Osteocyte (in vitro differentiated cells): ENCODE measurements at places on chromosomes 1 and 21. TPM values are rescaled to one million over a fixed set of nuclear protein-coding genes. Genes with fewer than 3 reads are reported as not detected.

DNA sequence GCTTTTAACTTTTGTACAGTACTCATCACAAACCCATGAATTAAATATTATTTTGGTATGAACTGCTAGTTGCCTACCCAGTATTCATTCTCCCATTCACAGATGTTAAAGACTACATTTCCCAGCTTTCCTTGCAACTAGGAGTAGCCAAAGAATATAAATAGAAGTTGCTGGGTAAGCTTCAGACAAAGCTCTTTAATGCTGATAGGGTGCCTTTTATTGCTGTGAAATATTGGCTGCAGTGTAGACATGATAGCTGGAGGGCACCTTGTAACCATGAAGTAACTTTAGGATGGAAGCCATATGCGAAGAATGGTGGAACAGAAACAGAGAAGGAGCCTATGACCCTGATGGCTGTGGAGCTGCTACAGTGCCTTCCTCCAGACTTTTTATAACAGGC, 16.7 kb downstream of the JUN start:
- H3K27me3 ChIP-seq = no peaks in the 10 kb centered on the region
- no peak overlapping the region for H3K27ac ChIP-seq
- no peak for DNase-seq
- H3K4me1 ChIP-seq = peaks cover 62% of the 10 kb centered on the region
- H3K4me3 ChIP-seq = no peak overlapping the region

GRCh38 chr21:36491209-36491910, 11.4 kb upstream of the CLDN14 start:
- no peak for DNase-seq
- H3K4me1 ChIP-seq = peaks cover 2% of the 10 kb centered on the region
- H3K36me3 ChIP-seq = no peaks in the 10 kb centered on the region
- no peak overlapping the region for H3K4me3 ChIP-seq
- H3K27ac ChIP-seq = no peak overlapping the region

DNA sequence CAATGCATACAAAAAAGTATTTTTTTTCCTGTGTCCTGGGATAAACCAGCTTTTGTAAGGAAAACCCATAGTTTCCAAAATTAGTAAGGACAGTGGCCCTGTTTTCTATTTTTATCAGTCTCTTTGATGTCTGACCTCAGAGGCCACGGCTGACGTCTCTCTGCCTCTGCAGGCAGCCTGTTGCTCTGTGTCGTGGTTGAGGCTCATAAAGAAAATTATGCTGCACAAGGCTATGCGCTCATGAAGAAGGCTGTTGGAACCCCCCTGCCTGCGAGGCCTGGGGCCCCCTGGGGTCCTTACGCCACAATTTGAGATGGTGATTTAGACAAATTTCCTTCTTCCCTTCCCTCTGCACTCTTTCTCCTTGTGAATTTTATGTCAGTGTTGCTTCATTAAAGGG, 48.9 kb downstream of the AGPAT3 start:
- peaks cover 12% of the 10 kb centered on the region for H3K36me3 ChIP-seq
- no peak overlapping the region for H3K27ac ChIP-seq
- no peak for DNase-seq
- H3K27me3 ChIP-seq = no peaks in the 10 kb centered on the region
- no peak overlapping the region for H3K4me3 ChIP-seq

DNA sequence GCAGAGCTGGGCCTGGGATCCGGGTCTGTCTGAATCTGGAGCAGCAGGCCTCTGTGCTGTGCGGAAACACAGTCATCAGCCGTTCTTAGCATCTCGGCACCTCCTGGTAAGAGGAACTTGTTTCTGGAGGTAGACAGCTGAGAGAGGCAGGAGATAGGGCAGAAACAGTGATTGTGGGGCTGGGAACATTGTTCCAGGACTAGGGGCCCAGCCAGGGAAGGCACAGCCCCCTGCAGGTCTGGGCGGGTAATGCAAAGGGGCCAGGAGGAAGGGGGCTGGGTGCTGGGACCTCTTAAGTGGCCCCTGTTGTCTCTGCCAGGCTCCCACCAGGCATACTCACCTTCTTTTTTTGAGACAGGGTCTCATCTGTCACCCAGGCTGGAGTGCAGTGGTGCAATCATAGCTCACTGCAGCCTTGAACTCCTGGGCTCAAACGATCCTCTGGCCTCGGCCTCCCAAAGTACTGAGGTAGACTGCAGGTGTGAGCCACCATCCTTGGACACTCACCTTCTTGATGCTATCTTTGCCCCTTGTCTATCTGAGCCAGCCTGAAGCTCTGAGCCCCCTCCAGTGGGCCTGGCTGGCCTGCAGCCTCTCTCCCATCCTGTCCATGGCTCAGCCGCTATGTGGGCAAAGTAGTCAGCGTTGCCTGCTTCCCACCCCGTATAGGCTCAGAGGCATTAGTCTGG, 134.3 kb upstream of the ZBTB40 start:
- no peak overlapping the region for H3K27ac ChIP-seq
- H3K36me3 ChIP-seq = no peaks in the 10 kb centered on the region
- DNase-seq = peak; percentile 49
- no peak overlapping the region for H3K4me3 ChIP-seq
- H3K27me3 ChIP-seq = peaks cover 17% of the 10 kb centered on the region

DNA sequence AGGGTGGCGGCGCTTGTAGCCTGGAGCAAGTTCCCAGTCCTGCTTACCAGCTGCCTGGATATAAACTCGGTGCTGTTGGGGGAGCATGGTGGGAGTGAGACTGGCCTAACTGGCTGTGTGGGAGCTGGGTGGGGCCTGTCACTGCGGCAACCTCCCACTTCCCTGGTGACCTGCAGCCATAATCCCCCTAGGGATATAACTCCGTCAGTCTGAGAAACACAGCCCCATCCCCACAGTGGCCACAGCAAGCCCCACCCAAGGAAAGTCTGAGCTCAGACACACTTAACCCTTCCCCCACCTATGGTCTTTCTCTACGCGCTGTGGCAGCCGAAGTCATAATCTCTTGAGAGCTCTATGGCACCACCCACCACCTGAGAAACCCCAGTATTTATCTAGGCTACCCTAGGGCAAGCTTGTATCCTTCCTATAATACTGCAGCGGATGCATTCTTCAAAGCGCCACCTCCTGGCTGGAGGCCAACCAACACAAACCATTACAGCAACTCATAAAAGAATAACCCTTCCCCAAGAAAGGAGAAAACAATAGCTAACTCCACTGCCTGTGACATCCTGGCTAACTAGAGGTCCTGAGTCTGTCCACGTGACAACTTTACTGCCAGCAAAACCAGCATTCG, 57.4 kb downstream of the ZNF648 start:
- H3K4me3 ChIP-seq = no peak overlapping the region
- H3K36me3 ChIP-seq = no peaks in the 10 kb centered on the region
- H3K27ac ChIP-seq = no peak overlapping the region

- no peak overlapping the region for H3K4me3 ChIP-seq
- no peak for DNase-seq
- no peaks in the 10 kb centered on the region for H3K4me1 ChIP-seq
- H3K27me3 ChIP-seq = no peaks in the 10 kb centered on the region
- H3K36me3 ChIP-seq = no peaks in the 10 kb centered on the region
Measured at GRCh38 chr21:40466893-40467483, 380.0 kb downstream of the DSCAM start.

- peaks cover 53% of the 10 kb centered on the region for H3K27me3 ChIP-seq
- DNase-seq = no peak
- peaks cover 7% of the 10 kb centered on the region for H3K36me3 ChIP-seq
Measured at GRCh38 chr21:42223826-42224575, 5.1 kb downstream of the ABCG1 start.

- peaks cover 31% of the 10 kb centered on the region for H3K36me3 ChIP-seq
- peaks cover 59% of the 10 kb centered on the region for H3K4me1 ChIP-seq
- H3K27me3 ChIP-seq = no peaks in the 10 kb centered on the region
- H3K27ac ChIP-seq = peak overlapping the region; percentile 1
Measured at GRCh38 chr21:34126269-34126668, 52.9 kb downstream of the MRPS6 start.

DNA sequence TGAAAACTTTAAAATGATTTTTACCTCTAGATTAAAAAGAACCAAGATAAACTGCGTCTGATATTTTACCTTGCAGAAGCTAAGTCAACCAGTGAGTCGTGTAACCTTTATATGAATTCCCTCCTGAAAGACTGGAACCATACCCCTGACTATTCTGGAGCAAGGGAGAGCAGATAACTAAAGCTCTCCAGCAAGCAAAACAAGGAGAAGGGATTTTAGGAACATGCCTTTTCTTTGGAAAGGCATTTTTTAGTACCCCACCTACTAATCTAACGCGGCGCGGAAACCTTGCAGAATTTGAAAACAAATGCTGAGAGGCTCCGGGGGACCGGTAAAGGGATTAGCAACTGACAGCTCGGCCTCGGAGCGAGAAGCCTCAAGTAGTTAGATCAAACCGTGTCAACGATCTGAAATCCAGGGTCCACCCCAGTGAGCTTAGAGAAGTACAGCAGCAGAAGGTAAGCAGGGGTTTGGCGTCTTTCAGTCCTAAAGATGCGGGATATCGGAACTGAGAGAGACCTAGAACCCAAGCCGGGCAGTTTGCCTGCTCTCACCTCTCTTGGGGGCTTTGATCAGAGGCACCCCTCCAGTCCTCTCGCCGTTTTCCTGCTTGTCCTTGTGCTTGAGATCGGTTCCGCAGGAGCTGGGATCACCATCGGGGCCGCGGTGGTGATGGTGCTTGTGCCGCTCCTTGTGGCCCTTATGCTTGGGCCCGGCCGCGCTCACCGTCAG, 954 bp downstream of the RSBN1 start:
- DNase-seq = no peak
- peaks cover 2% of the 10 kb centered on the region for H3K36me3 ChIP-seq
- no peaks in the 10 kb centered on the region for H3K27me3 ChIP-seq
- H3K4me3 ChIP-seq = peak overlapping the region; percentile 93

GRCh38 chr1:1917304-1917976, 1.6 kb downstream of the TMEM52 start:
- no peaks in the 10 kb centered on the region for H3K4me1 ChIP-seq
- no peak overlapping the region for H3K4me3 ChIP-seq
- no peaks in the 10 kb centered on the region for H3K36me3 ChIP-seq
- no peak overlapping the region for H3K27ac ChIP-seq
- DNase-seq = no peak

DNA sequence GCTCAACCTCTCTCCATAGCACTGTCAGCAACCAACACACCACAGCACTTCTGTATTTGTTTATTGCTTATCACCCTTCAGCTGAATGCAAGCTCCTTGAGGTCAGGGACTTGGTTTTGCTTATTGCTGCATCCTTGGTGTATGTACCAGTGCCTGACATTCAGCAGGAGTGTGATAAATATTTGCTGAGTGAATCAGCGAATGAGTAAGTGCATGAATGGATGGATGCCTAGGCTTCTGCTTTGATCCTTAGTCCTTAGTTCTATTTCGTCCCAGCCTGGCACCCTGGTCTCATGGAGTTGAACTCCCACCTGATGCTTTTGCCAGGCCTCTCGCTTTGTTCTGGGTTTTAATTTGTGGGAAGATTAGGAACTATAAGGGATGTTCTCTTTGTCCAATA, 88.2 kb downstream of the ZSCAN20 start:
- H3K27ac ChIP-seq = no peak overlapping the region
- no peak overlapping the region for H3K4me3 ChIP-seq

- no peaks in the 10 kb centered on the region for H3K4me1 ChIP-seq
- H3K36me3 ChIP-seq = no peaks in the 10 kb centered on the region
- no peaks in the 10 kb centered on the region for H3K27me3 ChIP-seq
- DNase-seq = no peak
- no peak overlapping the region for H3K27ac ChIP-seq
Measured at GRCh38 chr1:55781944-55782482, 566.8 kb upstream of the USP24 start.

GRCh38 chr1:25699500-25700143, 83.0 kb downstream of the MAN1C1 start:
- no peaks in the 10 kb centered on the region for H3K27me3 ChIP-seq
- H3K4me1 ChIP-seq = peaks cover 68% of the 10 kb centered on the region
- DNase-seq = no peak
- H3K36me3 ChIP-seq = peaks cover 5% of the 10 kb centered on the region
- peak overlapping the region; percentile 69 for H3K27ac ChIP-seq
- H3K4me3 ChIP-seq = no peak overlapping the region

DNA sequence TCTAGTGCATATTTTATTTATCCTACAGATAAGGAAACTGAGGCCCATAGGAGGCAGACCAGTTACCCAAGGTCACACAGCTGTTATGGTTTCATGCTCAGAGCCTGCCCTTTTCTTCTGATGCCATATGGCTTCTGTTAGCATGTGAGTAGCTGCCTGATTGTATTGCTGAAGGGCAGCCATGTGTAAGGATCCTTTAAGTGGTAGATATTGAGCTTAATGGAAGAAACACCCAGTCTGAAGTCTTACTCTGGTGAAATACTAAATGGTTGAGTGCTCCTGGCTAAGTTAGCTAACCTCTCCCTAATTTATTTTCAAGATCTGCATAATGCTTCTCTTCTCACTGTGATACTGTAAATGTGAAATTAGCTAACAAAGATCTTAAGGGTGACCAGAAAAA, 30.9 kb downstream of the ADAMTS5 start:
- no peak for DNase-seq
- peaks cover 70% of the 10 kb centered on the region for H3K36me3 ChIP-seq
- H3K4me1 ChIP-seq = peaks cover 55% of the 10 kb centered on the region
- peak overlapping the region; percentile 32 for H3K27ac ChIP-seq

DNA sequence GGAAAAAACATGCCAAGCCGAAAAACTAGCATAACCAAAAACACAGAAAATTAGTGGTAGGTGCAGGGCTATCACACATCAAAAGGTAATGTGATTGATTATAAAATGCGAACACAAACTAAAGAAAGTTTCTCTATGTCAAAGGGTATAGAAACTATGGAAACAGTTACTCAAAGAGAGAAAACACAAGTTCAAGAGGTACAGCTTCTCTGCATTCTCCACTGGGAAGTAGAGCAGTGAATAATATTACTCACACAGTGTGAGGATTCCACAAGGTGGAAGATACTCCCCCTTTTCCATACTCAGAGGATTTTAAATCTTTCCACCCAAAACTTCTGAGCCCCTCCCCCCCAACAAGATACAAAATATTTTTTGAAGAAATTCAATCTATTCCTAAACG, 18.6 kb downstream of the AKT3 start:
- peak overlapping the region; percentile 29 for H3K27ac ChIP-seq
- no peaks in the 10 kb centered on the region for H3K27me3 ChIP-seq
- DNase-seq = no peak

- no peak for DNase-seq
- H3K4me1 ChIP-seq = peaks cover 40% of the 10 kb centered on the region
- H3K4me3 ChIP-seq = no peak overlapping the region
- no peak overlapping the region for H3K27ac ChIP-seq
- H3K27me3 ChIP-seq = no peaks in the 10 kb centered on the region
Measured at GRCh38 chr21:42721341-42721824, 68.0 kb downstream of the PDE9A start.

- no peaks in the 10 kb centered on the region for H3K4me1 ChIP-seq
- H3K27ac ChIP-seq = no peak overlapping the region
- DNase-seq = no peak
Measured at GRCh38 chr1:15508700-15509487, 15.1 kb downstream of the CASP9 start.

GRCh38 chr21:15050568-15051377, 14.0 kb downstream of the NRIP1 start:
- no peak overlapping the region for H3K27ac ChIP-seq
- H3K36me3 ChIP-seq = no peaks in the 10 kb centered on the region
- peaks cover 23% of the 10 kb centered on the region for H3K4me1 ChIP-seq
- no peak overlapping the region for H3K4me3 ChIP-seq
- no peak for DNase-seq

The VTCN1 gene
- total RNA-seq = not detected in 2 replicates

The FAM177B gene
- total RNA-seq = not detected in 2 replicates

The FCAMR gene
- not detected in 2 replicates for total RNA-seq

The CA14 gene
- not detected in 2 replicates for total RNA-seq

The PROK1 gene
- not detected in 2 replicates for total RNA-seq

The AADACL3 gene
- total RNA-seq = not detected in 2 replicates

The CLCA4 gene
- not detected in 2 replicates for total RNA-seq

The SHISAL2A gene
- total RNA-seq = not detected in 2 replicates

The DSCAM gene
- total RNA-seq = not detected in 2 replicates

The IPO9 gene
- total RNA-seq = 63.3 and 65.0 TPM in 2 replicates

The SMIM1 gene
- total RNA-seq = 0.73 and 1.3 TPM in 2 replicates

The KCNA3 gene
- not detected in 2 replicates for total RNA-seq

The AMPD1 gene
- total RNA-seq = not detected in 2 replicates

The GNAT2 gene
- total RNA-seq = not detected in 2 replicates

The MRPS21 gene
- 76.0 and 81.5 TPM in 2 replicates for total RNA-seq

The CD34 gene
- total RNA-seq = not detected in 2 replicates

The PAX7 gene
- total RNA-seq = not detected in 2 replicates
